ENCODE measurements at places on chromosomes 2 and 18. TPM values are rescaled to one million over a fixed set of nuclear protein-coding genes. Genes with fewer than 3 reads are reported as not detected.

- DNase-seq, result no peak
Measured at GRCh38 chr2:53407363-53408080, 360.1 kb upstream of the CHAC2 start.

NCKAP5 gene
- total RNA-seq, result 0.46 TPM

CFAP210 gene
- total RNA-seq, result 0.86 TPM

POTEI gene
- 0.20 TPM for total RNA-seq

- DNase-seq, result no peak
Measured at GRCh38 chr2:17252258-17252657, 266.0 kb downstream of the RAD51AP2 start.

DNA sequence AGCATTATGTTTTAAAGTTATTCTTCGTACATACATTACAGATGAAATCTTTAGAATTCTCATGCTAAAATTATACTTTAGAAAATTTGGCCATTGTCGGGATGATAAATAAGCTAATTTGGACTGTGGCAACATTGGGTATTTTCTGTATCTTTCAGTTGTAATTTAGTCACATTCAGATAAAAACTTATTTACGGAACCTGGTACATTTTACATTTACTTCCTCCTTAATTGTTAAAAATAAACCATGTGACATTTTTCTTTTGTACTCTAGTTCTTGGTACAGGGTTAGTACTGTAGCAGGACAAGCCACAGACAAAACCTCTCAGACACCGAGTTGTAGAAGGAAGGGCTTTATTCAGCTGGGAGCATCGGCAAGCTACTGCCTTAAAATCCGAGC, 4.2 kb downstream of the CNDP2 start:
- DNase-seq, result no peak

MRPL30 gene
- 46.2 TPM for total RNA-seq

GRCh38 chr2:109531221-109531620, 82.5 kb downstream of the SEPTIN10 start:
- DNase-seq, result no peak

GRCh38 chr2:33421820-33422219, 54.6 kb upstream of the RASGRP3 start:
- DNase-seq, result no peak

DNA sequence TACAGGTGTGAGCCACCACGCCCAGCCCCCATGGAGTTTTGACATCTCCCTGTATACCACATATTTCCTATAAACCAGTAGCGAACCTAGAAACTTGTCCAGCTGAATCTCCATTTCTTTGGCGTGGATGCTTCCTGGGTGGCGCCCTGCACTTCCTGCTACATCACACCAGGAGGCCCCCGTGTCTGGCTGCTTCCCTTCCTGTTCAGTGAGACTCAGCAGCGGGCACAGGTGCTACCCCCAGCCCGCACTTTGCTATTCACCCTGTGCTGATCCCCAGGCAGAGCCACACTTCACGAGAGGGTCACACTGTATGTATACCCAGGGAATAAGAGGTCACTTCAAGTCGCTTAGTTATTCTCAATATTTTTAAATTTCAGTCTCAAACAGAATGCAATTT, 35.0 kb downstream of the CYP27C1 start:
- no peak for DNase-seq

DNA sequence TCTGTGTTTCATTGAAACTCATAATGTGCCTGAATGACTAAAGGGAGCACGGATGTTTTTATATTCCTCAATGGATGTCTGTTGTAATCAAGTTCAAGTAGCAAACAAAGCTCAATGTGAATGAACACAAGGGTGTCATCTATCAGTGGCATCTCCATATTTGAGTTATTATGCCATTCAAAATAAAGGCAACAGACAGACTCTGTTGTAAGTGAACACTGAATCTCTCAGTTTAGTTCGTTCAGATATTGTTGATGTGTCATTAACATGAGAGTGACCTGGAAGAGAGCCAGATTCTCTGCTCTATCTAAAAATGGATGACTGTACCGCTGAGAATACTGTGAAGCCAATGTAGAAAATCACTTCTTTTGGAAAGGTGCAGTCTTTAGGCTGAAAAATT, 118.7 kb downstream of the NUP35 start:
- DNase-seq, result no peak

SERPINB13 gene
- not detected for total RNA-seq
